ENCODE measurements at places on chromosomes 4 and X.

DNA sequence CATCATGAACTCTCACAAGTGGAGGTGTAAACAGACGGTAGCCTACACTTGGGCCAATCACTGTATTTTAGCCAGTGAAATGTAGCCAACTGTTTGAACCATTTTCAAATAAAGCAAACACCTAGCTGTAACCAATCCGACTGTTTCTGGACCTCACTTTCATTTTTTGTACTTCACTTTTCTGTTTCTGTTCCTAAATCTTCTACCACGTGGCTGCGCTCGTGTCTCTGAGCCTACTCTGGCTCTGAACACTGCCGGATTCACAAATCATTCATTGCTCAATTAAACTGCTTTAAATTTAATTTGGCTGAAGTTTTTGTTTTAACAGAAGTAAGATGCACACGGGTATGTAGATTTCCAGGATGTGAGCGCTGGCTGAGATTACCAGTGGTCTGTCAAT lies 319.1 kb downstream of the RAPGEF2 start:
- DNase-seq: no peak

DNA sequence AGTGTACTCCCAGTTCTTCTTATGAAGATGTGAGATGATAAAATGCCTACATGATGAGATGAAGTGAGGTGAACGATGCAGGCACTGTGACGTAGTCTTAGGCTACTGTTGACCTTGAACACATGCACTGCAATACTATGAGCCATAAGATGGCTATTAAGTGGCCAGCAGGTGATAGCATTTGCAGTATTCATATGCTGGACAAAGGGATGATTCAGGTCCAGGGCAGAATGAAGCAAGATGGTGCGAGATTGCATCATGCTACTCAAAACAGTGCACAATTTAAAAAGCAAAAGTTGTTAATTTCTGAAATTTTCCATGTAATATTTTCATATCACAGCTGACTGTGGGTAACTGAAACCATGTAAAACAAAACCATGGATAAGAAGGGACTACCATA lies 781.4 kb downstream of the PCDH18 start:
- DNase-seq: no peak

DNA sequence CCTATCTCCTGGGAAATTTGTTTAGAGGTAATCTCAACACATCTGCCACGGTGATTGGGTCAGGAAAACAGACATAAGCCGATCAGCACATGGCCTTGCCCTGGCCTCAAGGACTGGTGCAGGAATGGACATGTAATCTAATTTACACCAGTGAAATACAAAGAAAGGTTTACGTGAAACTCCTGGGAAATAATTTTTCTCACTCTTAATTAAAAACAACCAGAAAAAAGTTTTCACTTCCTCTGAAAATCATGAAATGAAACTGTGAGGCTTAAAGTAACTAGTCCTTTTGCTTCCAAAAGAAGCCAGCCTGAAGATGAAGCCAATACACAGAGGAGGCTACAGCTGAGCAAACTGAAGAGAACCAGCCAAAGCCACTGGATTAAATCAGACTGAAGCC lies 154.1 kb upstream of the FAM241A start:
- DNase-seq: no peak

GRCh38 chr4:157045507-157046127 lies 30.3 kb upstream of the GLRB start:
- DNase-seq: no peak

DNA sequence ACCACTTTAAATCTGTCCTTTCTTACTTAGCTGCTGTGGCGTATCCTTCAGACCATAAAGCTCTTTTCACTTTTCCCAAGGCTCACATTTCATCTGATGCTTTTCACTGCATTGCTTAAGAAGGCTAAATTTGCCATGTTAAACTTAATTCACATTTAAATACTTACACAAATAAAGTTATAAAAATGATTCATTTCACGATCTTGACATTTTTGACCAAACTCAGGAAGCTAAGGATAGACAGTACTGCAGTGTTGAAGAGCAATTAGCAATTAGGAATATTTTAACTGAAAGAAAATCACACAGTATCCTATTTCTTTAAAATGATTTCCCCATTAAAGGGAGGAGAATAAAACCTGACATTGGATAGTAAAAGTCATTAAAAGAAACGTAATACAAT lies 1038.6 kb downstream of the STPG2 start:
- DNase-seq: no peak

GRCh38 chr4:176755613-176756012 lies 37.1 kb downstream of the VEGFC start:
- no peak for DNase-seq

- no peak for DNase-seq
Measured at GRCh38 chr4:78308517-78308916, 243.1 kb upstream of the ANXA3 start.

GRCh38 chrX:56800801-56801200 lies 71.8 kb downstream of the NBDY start:
- peak; percentile 29 for DNase-seq

GRCh38 chr4:33090910-33091309 lies 2370.7 kb downstream of the PCDH7 start:
- no peak for DNase-seq

DNA sequence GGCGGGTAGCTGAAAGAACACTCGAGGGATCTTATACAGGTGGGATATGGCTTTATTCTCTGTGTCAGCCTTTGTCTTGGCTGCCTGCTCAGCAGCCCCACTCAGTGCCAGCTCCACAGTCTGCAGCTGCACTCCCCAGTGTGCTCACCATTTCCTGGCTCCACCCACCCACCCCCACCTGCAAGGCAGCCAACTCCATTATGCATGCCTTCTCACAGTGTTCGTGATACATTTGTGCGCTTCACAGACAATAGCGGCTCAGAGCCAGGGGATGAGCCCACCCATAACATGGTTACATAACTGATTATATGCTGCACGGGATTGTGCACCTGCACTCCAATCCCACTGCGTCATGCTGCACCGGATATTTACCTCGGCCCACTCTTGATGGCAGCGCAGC lies 8.8 kb upstream of the TMEM128 start:
- DNase-seq: no peak

GRCh38 chrX:78064152-78064551 lies 39.9 kb upstream of the PGK1 start:
- no peak for DNase-seq

GRCh38 chrX:150513544-150513943 lies 54.9 kb upstream of the MTM1 start:
- no peak for DNase-seq

DNA sequence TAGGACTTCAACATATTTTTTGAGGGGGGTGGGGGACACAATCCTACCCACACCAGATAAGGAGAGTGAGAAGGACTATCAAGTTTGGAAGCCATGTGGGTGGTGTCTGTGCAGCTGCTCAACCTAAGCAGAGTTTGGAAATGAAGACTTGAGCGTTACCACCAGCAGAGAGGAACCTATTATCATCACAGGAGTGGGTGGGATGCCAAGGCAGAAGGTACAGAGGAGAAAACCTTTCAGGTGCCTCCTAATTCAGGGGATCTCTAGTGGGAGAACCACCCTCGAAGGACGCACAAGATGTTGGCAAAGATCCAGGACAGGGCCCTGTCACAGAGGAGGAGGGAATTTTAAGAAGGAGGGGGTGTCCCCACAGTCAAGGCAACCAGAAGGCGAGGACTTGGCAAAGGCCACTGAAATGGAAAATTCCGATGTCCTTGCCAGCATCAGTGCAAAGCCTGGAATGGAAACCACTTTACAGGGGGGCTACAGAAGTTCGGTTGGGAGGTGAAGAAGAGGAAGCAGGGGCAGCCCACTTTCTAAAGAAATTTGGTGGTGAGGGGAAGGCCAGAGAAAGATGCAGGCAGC lies 8.4 kb upstream of the GPM6B start:
- no peak for DNase-seq

GRCh38 chrX:140804292-140804691 lies 94.7 kb downstream of the LINC00632 start:
- no peak for DNase-seq

GRCh38 chrX:106566362-106566761 lies 45.4 kb upstream of the RADX start:
- no peak for DNase-seq

- DNase-seq: no peak
Measured at GRCh38 chr4:114642173-114642780, 43.7 kb downstream of the UGT8 start.

DNA sequence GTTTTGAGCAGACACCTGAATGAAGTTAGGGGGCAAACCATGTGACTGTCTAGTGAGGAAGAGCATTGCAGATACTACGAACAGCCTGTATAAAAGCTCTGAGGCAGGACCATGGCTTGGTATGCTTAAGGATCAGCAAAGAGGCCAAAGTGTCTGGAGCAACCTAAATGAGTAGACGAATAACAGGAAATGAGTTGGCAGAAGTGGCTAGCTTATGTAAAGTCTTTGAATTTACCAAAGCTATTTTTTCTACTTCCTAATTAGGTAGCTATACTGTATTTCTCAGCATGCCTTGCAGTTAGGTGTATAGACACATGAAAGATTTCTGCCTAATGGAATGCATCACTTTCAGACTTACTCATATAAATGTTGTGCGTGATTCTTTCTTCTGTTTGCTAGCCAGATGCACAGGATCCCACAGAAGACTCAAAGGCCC lies 9.3 kb upstream of the GPRIN3 start:
- DNase-seq: no peak

- no peak for DNase-seq
Measured at GRCh38 chr4:128854433-128854832, 44.9 kb downstream of the JADE1 start.

- no peak for DNase-seq
Measured at GRCh38 chrX:56986138-56986537, 9.2 kb downstream of the SPIN3 start.

DNA sequence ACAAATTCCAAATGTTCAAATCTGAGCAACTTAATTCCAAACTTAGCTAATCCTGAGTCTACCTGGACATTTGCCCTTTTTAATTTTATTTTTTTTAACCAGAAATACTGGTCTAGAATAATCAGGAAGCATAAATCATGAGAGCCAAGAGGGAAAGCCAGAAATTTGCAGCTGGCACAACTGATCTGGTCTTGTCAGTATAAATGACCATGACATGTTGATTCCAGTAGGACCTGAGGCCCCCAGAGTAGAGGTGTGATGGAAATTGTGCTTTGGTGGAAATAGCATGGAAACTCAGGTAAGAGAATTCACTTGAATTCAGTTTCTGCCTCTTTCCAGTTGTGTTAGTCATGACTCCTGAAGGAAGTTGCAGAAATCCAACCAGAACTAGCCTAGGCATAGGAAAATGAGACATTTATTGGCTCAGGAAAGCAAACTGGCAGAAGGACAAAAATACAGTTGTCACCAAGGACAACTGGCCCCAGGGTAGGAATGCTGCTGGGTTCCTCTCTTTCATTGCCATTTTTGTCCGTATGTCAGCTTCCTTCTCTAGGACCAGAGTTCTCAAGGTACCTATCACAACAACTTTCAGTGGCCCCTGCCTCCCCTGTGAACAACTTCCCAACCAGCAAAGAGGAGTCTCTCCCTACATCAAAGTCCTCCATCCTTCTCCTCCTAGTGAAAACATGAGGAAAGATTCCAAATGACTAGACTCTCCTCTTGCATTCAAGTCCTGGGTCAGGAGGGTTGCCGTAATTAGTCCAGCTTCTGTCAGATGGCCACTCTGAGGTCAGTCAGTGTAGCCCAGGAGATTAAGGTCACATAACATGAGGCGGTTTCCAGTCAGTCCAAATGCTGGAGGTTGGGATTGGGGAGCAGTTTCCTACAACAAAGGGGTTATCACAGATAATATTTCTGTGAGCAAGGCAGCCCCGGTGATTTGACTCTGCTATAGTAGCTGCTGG lies 29.3 kb upstream of the MYOZ2 start:
- DNase-seq: no peak

- no peak for DNase-seq
Measured at GRCh38 chr4:37993806-37994205, 33.6 kb downstream of the PTTG2 start.

DNA sequence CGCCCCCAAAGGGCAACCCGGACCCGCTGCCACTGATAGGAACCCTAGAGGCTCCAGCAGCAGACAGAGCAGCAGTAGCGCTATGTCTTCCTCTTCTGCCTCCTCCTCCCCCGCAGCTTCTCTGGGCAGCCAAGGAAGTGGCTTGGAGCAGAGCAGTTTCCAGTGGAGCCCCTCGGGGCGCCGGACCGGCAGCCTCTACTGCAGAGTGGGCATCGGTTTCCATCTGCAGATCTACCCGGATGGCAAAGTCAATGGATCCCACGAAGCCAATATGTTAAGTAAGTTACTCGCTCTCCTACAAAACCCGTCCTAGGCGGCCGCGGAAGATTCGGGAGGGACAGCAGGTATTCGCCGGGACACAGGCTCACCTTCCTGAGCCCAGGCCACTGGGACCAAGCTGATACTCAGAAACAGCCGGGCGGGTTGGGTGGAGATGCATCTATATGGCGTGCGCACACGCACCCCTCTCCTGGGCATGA lies 477 bp downstream of the FGF5 start:
- no peak for DNase-seq

- DNase-seq: no peak
Measured at GRCh38 chr4:87241336-87241735, 20.9 kb upstream of the KLHL8 start.

DNA sequence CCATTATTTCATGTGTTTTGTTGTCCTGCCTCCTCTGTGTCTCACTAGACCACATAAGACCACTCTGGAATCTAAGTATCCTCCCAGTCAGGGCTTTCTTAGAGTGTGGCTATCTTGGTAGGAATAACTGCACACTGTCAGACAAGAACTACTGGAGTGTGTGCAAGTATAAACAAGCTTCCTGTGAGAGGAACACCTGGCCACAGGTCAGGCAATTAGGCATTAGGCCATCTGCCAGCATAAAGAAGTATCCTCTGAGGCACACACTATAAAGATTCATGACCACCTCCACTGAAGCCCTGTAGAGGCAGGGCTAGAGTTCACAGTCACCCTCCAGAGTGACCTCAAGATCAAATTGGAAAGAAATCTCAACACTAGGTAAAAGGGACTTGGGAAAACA lies 507.0 kb upstream of the PABPC4L start:
- no peak for DNase-seq

- no peak for DNase-seq
Measured at GRCh38 chrX:117839544-117839943, 277.1 kb downstream of the KLHL13 start.

- DNase-seq: no peak
Measured at GRCh38 chr4:40572692-40573310, 56.9 kb downstream of the RBM47 start.

GRCh38 chr4:183806341-183806740 lies 98.8 kb upstream of the STOX2 start:
- no peak for DNase-seq

DNA sequence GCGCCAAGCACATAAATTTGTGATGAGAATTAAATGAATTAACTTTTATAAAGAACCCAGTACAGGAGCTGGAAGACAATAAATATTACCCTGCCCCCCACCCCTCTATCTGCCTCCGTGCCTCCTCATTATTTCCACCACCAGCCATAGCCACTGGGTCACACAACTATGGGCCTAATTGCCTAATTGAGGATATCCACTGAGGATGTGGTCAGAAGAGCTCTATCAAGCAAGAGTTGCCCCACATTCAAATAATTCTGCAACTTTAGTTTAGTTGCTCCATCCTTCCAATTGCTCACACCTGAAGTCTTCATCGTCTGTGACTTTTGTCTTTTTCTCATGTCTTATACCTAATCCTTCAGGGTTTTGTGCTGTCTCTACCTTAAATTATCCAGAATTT lies 9.5 kb upstream of the CXCL8 start:
- no peak for DNase-seq
